ENCODE measurements at places on chromosomes 2 and 18.
A peak's percentile ranks its signal among the peaks of the same experiment; 100 is the strongest.

- DNase-seq, result no peak
Observed at GRCh38 chr2:173021939-173022371, 53.7 kb upstream of the MAP3K20 start.

- DNase-seq, result no peak
Observed at GRCh38 chr18:29003194-29003593, 826.3 kb upstream of the CDH2 start.

DNA sequence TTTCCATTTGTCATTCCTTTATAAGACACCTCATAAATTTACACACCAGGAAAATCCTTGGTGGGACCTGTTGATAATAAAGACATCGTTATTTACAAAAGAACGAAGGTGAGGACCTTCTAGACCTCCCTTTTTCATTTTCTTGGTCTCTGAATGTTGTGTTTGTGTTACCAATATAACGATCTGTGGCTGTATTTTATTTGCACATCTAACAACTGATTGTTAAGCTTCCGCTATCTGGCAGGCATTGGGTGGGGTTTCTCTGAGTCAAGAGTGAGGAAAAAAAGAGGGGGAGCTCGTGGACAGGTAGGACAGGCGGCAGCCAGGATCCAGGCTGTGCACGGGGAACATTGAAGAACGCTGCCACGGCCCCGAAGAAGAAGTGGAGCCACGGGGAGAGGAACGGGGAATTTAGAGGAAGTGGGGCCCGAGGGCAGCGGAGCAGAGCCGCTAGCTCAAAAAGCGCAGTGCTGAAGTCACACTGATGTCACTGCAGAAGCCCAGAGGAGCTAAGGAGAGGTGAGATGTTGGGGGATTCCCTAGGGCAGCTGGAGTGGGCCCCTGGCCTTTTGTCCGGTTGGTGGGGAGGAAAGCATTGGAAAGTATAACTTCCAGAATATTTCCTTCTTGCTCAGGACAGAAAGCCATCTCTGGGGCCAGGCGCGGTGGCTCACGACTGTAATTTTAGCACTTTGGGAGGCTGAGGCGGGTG, 20.9 kb upstream of the DNMT3A start:
- DNase-seq, result peak; percentile 35

- DNase-seq, result no peak
Observed at GRCh38 chr2:83594241-83595120, 864.6 kb downstream of the SUCLG1 start.

- DNase-seq, result no peak
Observed at GRCh38 chr2:54568876-54569321, 112.8 kb downstream of the SPTBN1 start.

- DNase-seq, result no peak
Observed at GRCh38 chr2:163213661-163214081, 375.1 kb upstream of the KCNH7 start.

DNA sequence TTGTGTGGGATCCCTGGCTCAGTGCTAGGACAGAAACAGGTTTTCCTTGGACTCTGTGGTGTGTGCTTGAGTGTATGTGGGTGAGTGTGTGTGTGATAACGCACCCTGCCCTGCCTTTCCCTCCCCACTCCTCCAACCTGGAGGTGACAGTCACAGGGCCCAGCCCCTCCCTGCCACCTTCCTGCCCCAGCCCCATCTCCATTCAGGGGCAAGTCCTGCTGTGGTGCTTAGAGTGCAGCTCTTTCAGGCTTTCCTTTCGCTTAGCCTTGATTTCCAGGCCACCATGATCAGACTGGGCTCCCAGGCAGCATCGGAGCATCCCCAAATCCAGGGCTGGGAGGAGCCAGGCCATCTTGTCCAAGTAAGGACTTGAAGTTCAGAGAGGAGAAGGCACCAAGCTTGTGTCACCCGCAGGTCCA, 185.2 kb downstream of the ZFP36L2 start:
- no peak for DNase-seq

DNA sequence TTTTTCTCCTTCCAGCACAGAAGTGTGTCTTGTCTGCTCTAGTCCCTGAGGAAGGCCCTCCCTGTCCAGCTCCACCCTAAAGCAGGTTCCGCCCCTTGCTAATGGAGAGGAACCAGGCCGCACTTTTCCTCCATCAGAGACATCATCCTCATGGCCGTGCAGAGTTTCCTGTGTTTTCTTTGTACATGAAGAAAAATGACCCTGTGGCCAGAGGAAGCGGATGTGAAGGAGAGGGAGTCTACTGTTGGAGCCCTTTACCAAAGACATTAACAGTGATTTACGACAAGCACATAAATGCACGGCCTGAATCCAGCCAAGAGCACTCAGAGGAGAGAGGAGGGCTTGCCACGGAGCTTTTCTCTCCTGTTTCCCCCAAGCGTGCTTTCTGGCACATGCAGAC, 109.5 kb downstream of the RNF144A start:
- no peak for DNase-seq

Measured in stimulated activated CD8-positive, alpha-beta memory T cell treated with anti-CD3 and anti-CD28 coated beads, Interleukin-7, amount 100 ng/mL, for 1 hour (primary cell).